Aorta (tissue), 5 donors: ENCODE measurements at places on chromosomes 4 and X. TPM values are rescaled to one million over a fixed set of nuclear protein-coding genes. Genes with fewer than 3 reads are reported as not detected.

The SH2D1A gene
- 0.62 TPM for total RNA-seq

The G6PD gene
- total RNA-seq = 66.2 TPM

The HERC3 gene
- total RNA-seq = 34.4 TPM

The MTNR1A gene
- total RNA-seq = not detected

The SCD5 gene
- 6.0 TPM for total RNA-seq

DNA sequence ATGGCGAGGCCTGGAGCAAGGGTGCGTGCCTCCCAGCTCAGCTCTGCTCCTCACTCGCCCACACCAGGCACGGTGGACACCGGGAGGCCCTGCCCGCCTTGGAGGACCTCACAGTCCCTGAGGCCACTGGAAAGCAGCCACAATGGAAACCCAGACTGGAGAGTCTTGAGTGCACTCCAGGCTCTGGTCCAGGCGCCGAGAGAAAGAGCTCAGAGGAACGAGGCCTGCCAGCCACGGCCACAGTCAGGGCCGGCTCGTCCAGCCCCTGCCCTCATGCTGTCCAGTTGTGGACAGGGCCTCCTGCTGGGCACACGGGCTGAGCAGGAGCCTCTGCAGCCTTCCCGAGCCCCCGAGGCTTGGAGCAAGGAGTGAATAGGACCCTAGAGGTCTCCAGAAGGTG lies 53.3 kb upstream of the GRPEL1 start:
- H3K4me1 ChIP-seq = no peaks in the 10 kb centered on the region
- H3K27me3 ChIP-seq = no peaks in the 10 kb centered on the region
- H3K4me3 ChIP-seq = no peak overlapping the region
- H3K36me3 ChIP-seq = no peaks in the 10 kb centered on the region

DNA sequence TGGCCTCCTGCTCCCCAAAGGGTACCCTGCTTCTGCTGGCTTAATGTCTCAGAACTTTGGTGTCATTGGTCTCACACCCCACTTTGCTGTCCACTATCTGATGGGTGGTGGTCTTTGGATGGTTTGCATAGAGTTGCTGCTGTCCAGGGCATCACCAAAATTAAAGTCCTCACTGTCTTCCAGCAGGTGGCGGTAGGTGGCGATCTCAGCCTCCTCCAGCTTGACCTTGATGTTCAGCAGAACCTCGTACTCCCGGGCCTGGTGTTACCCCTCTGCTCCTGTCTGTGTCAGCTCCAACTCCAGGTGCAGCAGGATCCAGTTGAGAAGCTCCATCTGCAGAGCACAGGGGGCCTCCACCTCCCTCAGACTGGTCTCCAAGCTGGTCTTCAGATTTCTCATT lies 1169.5 kb upstream of the PABPC4L start:
- H3K27ac ChIP-seq = no peak overlapping the region
- peak; percentile 25 for DNase-seq
- H3K4me3 ChIP-seq = no peak overlapping the region
- no peaks in the 10 kb centered on the region for H3K27me3 ChIP-seq

DNA sequence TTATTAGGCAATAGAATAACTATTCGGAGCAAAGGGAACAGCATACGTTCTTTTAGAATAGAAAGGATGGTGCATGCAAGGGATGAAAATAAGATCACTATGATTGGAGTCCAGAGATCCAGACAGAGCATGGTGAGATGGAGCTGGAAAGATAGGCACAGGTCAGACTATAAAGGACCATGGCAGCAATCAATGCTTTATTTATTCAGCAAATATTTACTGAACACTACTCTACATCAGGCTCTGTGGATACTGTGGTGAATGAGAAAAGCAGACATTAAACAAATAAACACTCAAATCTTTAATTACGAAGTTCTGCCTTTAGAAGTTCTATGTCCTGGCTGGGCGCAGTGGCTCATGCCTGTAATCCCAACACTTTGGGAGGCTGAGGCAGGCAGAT lies 44.7 kb upstream of the ACSL4 start:
- H3K36me3 ChIP-seq = no peaks in the 10 kb centered on the region
- DNase-seq = no peak
- H3K4me1 ChIP-seq = no peaks in the 10 kb centered on the region

- DNase-seq = peak; percentile 90
- H3K27ac ChIP-seq = no peak overlapping the region
- peaks cover 2% of the 10 kb centered on the region for H3K4me1 ChIP-seq
- no peaks in the 10 kb centered on the region for H3K36me3 ChIP-seq
- H3K27me3 ChIP-seq = no peaks in the 10 kb centered on the region
Observed at GRCh38 chrX:9604111-9604907, 139.5 kb downstream of the TBL1X start.

GRCh38 chr4:133316909-133317308 lies 167.8 kb downstream of the PCDH10 start:
- H3K27ac ChIP-seq = no peak overlapping the region
- no peaks in the 10 kb centered on the region for H3K4me1 ChIP-seq
- H3K27me3 ChIP-seq = no peaks in the 10 kb centered on the region

DNA sequence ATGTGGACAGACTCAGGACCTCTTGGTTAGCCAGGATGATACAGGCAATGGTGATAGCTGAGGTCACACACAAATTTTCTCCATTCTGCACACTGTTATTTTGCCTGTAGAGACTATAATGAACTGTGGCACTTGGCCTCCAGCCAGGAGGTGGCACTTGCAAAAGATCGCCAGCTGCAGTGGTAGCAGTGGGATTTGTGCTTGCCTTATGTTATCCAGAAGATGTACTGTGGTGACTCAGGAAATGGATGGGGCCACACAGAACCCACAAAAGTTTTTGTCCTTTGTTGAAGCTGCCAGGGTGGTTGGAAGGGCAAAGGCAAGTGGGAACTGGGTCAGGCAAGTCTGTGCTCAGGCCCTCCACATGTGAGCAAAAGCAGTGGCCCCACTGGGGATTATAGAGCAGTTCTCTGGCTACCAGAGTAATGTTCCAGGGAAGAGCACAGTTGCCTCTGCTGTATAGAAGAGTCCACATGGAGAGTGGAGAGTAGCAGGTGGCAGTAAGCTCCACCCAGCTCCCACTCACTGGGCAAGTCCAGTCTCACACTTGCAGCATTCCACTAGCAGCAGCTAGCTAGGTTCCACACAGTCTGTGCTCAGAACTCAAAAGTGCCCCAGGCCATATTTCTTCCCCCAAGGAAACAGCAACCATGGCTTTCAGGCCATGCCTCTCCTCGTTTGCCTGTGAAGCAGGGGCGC lies 5.9 kb upstream of the C4orf17 start:
- H3K27ac ChIP-seq = no peak overlapping the region
- no peak for DNase-seq
- H3K36me3 ChIP-seq = no peaks in the 10 kb centered on the region
- no peak overlapping the region for H3K4me3 ChIP-seq
- no peaks in the 10 kb centered on the region for H3K4me1 ChIP-seq
